ENCODE measurements at places on chromosomes 1 and 21. TPM values are rescaled to one million over a fixed set of nuclear protein-coding genes. Genes with fewer than 3 reads are reported as not detected.
A peak's percentile ranks its signal among the peaks of the same experiment; 100 is the strongest.

The GCSAML gene
- total RNA-seq = not detected

The PADI4 gene
- total RNA-seq = 0.17 TPM

The ATP6V1G3 gene
- not detected for total RNA-seq

The OXCT2 gene
- total RNA-seq = not detected

The NBPF10 gene
- 2.7 TPM for total RNA-seq

GRCh38 chr1:203706444-203706843 is 58.5 kb upstream of the LAX1 start:
- H3K27ac ChIP-seq = no peak overlapping the region
- no peak overlapping the region for H3K4me3 ChIP-seq
- peaks cover 25% of the 10 kb centered on the region for H3K4me1 ChIP-seq
- DNase-seq = no peak

DNA sequence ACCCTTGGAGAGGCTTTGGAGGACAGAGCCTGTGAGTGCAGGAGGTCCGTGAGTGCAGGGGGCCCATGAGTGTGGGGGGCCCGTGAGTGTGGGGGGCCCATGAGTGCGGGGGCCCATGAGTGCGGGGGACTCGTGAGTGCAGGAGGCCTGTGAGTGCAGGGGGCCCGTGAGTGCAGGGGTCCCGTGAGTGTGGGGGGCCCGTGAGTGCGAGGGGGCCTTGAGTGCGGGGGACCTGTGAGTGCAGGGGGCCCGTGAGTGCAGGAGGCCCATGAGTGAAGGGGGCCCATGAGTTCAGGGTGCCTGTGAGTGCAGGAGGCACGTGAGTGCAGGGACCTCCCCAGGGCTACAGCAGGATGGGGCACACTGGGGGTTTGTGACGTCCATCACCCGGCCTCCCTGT is 108.3 kb upstream of the TTC34 start:
- H3K36me3 ChIP-seq = no peaks in the 10 kb centered on the region
- no peak overlapping the region for H3K27ac ChIP-seq
- H3K4me1 ChIP-seq = no peaks in the 10 kb centered on the region
- DNase-seq = no peak

GRCh38 chr1:54371038-54371941 is 34.9 kb downstream of the SSBP3 start:
- H3K27me3 ChIP-seq = no peaks in the 10 kb centered on the region
- H3K4me1 ChIP-seq = peaks cover 43% of the 10 kb centered on the region
- peak overlapping the region; percentile 74 for H3K27ac ChIP-seq

GRCh38 chr1:15064217-15064929 is 89.2 kb upstream of the TMEM51 start:
- H3K4me3 ChIP-seq = no peak overlapping the region
- DNase-seq = no peak
- H3K36me3 ChIP-seq = no peaks in the 10 kb centered on the region
- H3K27me3 ChIP-seq = no peaks in the 10 kb centered on the region
- H3K27ac ChIP-seq = no peak overlapping the region

DNA sequence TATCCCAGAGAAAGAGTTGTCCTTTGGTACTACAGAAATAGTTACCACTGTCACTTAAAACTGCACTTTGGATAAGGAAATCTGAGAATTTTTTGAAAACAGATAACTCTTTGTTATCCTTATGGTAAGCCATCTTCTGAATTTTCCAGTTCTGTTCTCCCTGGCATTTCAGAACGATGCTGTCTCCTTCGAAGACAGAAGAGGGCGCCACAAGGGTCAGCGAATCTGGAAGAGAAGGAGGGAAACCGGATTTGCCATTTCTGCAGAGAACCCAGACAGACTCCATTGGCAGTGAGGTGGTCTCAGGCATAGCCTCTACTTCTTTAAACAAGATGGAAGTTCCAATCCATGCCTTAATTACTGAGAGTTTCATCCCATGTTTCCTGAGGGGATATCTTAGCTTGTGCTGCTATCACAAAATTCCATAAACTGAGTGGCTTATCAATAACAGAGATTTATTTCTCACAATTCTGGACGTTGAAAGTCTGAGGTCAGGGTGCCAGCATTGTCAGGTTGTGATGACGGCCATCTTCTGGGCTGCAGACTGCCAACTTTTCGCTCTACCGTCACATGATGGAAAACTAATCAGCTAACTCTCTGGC is 6.4 kb downstream of the FCRL2 start:
- H3K27ac ChIP-seq = no peak overlapping the region
- H3K27me3 ChIP-seq = peaks cover 2% of the 10 kb centered on the region
- no peak for DNase-seq
- H3K36me3 ChIP-seq = no peaks in the 10 kb centered on the region

DNA sequence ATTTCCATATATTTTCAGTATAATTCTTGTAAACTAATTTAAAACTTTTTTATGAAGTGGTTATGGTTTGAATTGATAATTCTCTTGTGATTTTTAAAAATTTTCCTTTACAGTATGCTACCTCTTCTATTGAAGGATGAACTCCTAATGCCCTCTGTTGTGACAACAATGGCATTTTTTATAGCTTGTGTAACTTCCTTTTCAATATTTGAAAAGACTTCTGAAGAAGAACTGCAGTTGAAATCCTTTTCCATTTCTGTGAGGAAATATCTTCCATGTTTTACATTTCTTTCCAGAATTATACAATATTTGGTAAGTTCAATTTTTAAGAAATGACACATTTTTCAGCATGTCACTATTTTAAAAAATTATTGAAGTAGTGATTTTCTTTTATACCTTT is 61.4 kb downstream of the ALG6 start:
- no peaks in the 10 kb centered on the region for H3K4me1 ChIP-seq
- DNase-seq = no peak
- no peak overlapping the region for H3K27ac ChIP-seq

DNA sequence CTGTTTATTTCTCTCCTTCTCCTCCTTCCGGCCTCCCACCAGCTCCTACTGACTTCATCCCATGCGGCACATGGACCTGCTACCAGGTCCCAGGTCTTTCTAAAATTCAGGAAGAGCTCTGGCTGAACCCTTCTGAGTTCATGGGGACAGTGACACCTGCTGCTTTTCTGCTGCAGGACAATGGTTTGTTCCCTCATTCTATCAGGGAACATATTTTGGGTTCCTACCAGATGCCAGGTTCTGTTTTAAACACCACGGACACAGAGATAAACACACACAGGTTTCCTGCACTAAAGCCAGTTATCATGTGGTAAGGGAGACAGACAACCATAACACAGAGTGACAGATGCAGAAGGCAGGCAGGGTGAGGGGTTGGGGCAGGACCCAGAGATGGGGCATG is 114.0 kb upstream of the RAB4A start:
- H3K36me3 ChIP-seq = peaks cover 2% of the 10 kb centered on the region
- H3K4me1 ChIP-seq = peaks cover 36% of the 10 kb centered on the region
- no peak overlapping the region for H3K4me3 ChIP-seq

GRCh38 chr1:28246427-28246832 is 10.5 kb downstream of the ATP5IF1 start:
- DNase-seq = peak; percentile 78
- H3K36me3 ChIP-seq = peaks cover 2% of the 10 kb centered on the region
- H3K4me1 ChIP-seq = peaks cover 65% of the 10 kb centered on the region
- no peaks in the 10 kb centered on the region for H3K27me3 ChIP-seq
- H3K4me3 ChIP-seq = peak overlapping the region; percentile 83
- H3K27ac ChIP-seq = peak overlapping the region; percentile 98

DNA sequence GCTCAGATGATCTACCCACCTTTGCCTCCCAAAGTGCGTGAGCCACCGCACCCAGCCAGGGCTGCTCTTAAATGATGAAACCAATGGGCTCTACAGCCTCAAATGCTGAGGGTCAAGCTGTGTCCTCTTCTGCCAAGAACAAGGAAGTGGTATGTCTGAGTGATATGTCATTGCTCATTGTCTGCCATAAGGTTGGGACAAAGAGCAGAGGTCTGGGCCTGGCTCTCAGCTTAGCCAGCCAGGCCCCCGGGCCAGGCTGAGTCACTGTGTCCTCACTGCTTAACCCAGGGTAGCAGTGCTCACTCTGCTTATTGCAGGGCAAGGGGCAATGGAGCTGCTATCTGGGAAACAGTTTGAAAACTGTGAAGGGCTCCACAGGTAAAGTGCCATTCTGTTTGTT is 8.3 kb upstream of the ETS2 start:
- no peaks in the 10 kb centered on the region for H3K27me3 ChIP-seq
- H3K36me3 ChIP-seq = peaks cover 2% of the 10 kb centered on the region
- DNase-seq = no peak
- H3K4me3 ChIP-seq = no peak overlapping the region
- H3K27ac ChIP-seq = no peak overlapping the region
- no peaks in the 10 kb centered on the region for H3K4me1 ChIP-seq

GRCh38 chr1:170032531-170033280 is 41.8 kb downstream of the KIFAP3 start:
- no peak for DNase-seq
- H3K27ac ChIP-seq = no peak overlapping the region
- H3K36me3 ChIP-seq = peaks cover 22% of the 10 kb centered on the region
- H3K4me1 ChIP-seq = peaks cover 6% of the 10 kb centered on the region

DNA sequence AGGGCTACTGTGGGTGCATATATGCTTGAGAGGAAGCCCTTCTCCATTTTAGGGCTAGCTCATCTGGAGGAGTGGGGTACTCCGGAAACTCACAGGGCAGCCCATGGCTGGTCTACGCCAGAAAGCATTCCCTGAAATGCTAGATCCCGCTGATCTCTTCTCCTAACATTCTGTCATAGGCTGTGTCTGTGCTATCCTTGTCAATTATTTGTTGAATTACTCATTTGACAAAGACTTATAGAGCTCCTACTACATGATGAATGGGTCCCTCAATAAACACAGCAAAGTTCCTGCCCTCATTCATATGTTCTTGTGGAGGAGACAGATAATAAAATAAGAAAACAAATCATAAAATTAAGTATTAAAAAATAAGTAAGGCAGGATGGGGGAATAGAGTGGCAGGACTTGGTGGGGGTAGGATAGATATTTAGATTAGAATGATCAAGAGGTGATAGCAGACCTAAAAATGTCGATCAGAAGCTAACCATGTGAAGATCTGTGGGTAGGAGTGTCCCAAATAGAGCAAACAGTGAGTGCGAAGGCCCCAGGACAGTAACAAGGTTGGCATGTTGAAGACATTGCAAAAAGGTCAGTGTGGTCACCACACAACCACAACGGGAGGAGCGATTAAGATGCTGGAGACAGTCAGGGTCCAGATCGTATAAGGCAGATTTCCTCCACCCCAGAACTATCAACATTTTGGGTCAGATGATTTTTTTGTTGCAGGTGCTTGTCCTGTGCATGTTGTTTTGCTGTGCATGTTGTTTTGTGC is 13.2 kb downstream of the NGF start:
- H3K27ac ChIP-seq = no peak overlapping the region
- no peaks in the 10 kb centered on the region for H3K4me1 ChIP-seq
- H3K36me3 ChIP-seq = no peaks in the 10 kb centered on the region
- no peak for DNase-seq
- no peak overlapping the region for H3K4me3 ChIP-seq

DNA sequence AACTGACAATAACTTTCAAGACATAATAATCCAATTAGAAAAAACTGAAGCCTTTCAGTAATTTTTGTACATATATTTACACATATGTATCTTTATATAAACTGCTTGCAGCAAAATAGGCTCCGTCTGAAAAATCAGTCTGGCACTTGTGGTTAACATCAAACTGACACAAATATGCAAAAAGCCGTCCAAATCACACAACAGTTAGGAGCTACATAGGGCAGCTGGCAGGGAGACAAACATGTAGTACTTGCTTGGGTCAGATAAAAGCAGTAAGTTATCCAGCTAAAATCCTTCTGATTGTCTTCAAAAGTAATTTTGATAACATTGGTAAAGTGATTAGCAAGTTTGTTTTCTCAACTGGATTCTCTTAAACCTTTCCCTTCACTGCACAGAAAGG is 14.7 kb upstream of the GUCA2A start:
- no peak overlapping the region for H3K27ac ChIP-seq
- no peak overlapping the region for H3K4me3 ChIP-seq
- peaks cover 5% of the 10 kb centered on the region for H3K36me3 ChIP-seq
- no peak for DNase-seq
- no peaks in the 10 kb centered on the region for H3K27me3 ChIP-seq
- H3K4me1 ChIP-seq = no peaks in the 10 kb centered on the region

DNA sequence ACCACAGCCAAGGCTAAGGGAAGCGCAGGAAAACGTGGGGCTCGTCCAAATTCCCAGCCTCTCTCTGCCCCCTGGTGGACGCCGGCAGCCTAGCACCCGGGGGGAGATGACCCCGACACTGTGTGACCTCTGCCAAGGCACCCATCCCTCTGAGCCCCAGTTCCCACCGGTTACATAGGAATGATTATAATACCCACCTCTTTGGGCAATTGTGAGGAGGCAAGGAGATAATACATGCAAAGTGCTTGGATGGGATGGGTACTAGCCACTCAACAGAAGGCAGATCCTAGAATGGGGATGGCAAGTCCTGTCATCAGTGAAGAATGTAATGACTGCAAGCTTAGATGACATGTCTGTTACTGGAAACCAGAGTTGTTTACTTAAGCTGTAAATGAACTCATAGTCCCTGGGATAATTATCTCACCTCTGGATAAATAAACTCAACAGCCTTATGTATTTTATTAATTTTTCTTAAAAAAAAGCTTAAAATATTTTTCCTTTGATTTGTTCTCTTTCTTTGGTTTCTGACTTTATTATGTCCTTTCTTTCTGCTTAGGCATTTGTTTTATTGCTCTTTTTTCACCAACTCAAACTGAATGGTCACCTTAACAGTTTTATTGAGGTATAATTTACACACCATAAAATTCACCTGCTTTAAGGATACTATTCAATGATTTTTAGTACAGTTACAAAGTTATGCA is 11.3 kb upstream of the BMP8B start:
- H3K27ac ChIP-seq = peak overlapping the region; percentile 94
- peak; percentile 55 for DNase-seq
- H3K27me3 ChIP-seq = peaks cover 6% of the 10 kb centered on the region
- H3K36me3 ChIP-seq = peaks cover 3% of the 10 kb centered on the region

DNA sequence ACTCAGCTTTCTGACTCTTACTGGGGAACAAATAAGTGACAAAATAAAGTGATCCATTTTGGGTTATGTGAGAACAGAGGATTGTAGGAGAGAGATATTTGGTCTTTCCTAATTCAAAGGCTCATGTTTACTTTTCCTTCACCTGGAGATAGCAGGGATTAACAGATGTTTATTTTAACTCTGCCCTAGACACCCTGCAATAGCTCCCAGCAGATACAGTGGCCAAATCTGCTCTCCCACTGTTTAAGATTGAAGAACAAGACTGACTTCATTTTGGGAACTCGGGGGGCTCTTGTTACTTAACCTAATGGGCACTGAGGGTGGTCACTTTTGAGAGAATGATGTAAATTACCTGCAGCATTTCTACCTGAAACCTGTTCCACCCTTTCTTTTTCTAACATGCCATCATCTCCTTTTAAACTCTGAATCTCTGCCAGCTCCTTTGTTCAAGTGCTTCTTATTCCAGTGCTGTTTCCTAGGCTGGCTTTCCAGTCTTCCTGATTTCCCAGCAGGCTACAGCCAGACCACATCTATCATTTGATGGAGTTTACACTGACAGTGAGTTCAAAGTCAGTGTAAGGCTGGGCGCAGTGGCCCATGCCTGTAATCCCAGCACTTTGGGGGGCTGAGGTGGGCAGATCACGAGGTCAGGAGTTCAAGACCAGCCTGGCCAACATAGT is 90.0 kb downstream of the SELENOF start:
- H3K27me3 ChIP-seq = peaks cover 15% of the 10 kb centered on the region
- H3K4me3 ChIP-seq = no peak overlapping the region
- H3K4me1 ChIP-seq = no peaks in the 10 kb centered on the region
- H3K36me3 ChIP-seq = no peaks in the 10 kb centered on the region

Data from activated CD4-positive, alpha-beta T cell treated with anti-CD3 and anti-CD28 coated beads, Interleukin-2, amount 10 ng/mL, durations not matched to agents 7 days and 5 days (primary cell).